ENCODE measurements at places on chromosomes 1 and 21.

DNA sequence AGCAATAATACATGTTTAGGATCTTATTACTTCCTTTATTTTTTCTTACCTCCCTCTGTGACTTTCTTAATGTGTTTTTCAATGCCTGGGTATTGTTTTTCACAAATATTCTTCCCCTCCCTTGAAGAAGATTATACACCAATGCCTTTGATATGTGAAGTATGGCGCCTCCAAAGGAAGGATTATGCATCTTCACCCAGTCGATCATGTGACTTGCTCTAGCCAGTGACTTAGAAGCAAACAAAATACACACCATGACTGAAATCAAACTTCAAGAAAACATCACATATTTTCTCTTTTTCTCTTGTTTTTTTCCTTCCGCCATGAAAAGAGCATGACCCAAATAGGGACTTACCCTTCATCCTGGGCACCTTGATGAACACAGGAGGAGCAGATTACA, 297.1 kb downstream of the NCAM2 start:
- no peak for DNase-seq

DNA sequence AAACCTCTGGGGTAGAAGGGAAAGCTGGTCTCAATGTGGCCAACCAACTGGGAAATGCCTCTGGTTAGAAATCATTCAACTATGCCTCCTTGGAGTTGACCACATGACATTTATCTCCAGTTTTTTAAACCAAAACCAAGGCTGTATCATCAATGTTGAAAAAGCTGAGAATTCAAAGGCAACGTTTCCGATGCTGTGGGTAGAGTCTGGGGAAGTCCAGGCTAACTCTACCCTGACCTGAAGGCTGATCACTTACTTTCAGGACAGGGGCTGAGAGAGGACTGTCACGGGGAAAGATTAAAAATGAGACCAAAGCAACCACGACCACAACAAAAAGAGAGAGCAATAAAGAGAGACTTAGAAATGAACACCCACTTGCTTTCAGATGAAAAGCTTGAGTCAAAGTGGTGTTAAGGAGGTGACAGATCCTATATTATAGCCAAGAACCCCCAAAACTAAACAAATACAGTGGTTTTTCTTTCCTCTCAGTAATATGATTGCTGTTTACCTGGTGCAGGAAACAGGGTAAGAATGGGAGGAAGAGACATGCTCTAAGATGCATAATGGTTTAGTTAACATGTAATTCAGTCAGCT, 90.8 kb upstream of the TNFSF4 start:
- DNase-seq: no peak

DNA sequence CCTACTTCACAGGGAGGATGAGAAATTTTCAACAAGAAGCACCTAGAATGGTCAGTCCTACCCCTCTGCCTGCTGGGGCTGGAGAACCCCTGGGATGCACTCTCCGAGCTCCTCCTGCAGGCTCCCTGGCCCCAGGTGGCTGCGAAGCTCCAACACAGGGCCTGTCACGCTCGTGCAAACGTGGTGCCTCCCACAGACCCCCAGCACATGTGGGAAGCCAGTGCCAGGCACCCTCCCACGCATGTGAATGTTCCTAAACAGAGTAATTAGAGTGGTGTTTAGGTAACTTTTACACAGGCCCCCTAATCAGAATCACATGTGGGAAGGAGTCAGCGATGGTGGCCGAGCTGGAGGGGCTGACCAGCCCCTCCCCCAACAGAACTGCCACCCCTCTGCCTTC, 28.4 kb downstream of the GLIS1 start:
- no peak for DNase-seq

- no peak for DNase-seq
Measured at GRCh38 chr1:163191301-163191700, 11.4 kb downstream of the RGS5 start.

DNA sequence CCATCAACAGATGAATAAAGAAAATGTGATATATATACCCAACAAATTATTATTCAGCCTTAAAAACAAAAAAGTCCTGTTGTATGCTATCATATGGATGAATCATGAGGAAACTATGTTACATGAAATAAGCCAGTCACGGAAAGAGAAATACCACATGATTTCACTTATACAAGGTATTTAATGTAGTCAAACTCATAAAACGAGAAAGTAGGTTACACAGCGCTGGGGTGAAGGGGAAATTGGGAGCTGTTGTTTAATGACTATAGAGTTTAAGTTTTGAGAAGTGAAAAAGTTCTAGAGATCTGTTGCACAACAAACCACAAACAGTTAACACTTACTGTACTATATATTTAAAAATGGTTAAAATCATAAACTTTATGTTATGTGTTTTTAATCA, 58.5 kb downstream of the SLC25A24 start:
- no peak for DNase-seq

GRCh38 chr1:204409123-204409522, 2.5 kb downstream of the PPP1R15B start:
- DNase-seq: no peak

DNA sequence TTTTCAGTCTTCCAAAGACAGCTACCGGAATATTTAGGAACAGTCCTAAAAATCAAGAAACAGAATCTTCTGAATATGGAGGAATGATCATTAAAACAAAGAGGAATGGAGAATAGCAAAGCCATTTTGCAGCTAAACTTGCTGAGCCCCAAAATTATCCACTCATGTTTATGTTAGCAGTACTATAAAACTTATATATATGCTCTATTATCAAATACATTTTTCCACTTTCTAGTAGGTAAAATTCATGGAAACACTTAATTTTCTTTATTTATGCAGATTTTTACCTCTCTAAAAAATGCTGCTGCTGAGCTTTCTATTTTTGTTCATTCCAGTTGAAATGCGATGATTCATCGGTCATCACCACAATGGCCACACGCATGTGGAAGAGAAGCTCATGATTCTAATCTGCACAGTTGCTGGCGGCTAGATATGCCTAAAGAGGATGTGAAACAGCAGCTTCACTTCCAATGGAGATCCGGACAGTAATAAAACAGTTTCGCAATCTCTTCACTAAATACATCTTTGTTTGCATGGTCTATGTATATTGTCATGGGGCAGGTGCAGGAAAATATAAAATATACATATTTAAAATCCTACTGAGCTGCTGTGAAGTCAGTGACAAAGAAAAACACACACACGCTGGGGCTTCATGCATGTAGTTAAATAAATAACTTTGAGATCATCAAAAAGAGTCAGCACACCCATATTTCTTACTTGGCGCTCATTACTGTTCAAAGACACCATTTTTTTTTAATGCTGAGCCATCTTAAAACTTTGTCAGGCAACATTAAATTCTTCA, 292.2 kb downstream of the SMYD3 start:
- no peak for DNase-seq

- DNase-seq: peak; percentile 85
Measured at GRCh38 chr1:19643602-19644394, at the start of gene NBL1. Gene NBL1, plus strand, starts transcription at chr1:19644311. Its CDS starts 10,720 bp downstream, at chr1:19655031.
